ENCODE measurements at places on chromosomes 5 and 9. TPM values are rescaled to one million over a fixed set of nuclear protein-coding genes. Genes with fewer than 3 reads are reported as not detected.

The IL17B gene
- total RNA-seq = not detected

The SLC6A18 gene
- total RNA-seq = not detected

The CDH6 gene
- 5.3 TPM for total RNA-seq

The CARTPT gene
- total RNA-seq = not detected

The CEMIP2 gene
- 21.8 TPM for total RNA-seq

The IQGAP2 gene
- 36.8 TPM for total RNA-seq

The C1QTNF2 gene
- not detected for total RNA-seq

The NELFB gene
- 112 TPM for total RNA-seq

The PHYHD1 gene
- total RNA-seq = 24.3 TPM

The ZMAT2 gene
- 42.7 TPM for total RNA-seq

The BRINP1 gene
- total RNA-seq = 14.4 TPM

The PTGS1 gene
- 0.69 TPM for total RNA-seq
